Fibroblast of the aortic adventitia (primary cell): ENCODE measurements at places on chromosomes 2 and 18. TPM values are rescaled to one million over a fixed set of nuclear protein-coding genes. Genes with fewer than 3 reads are reported as not detected.

GRCh38 chr18:54515149-54515548 is 75.9 kb upstream of the DYNAP start:
- no peak for DNase-seq

Gene CYP26B1
- total RNA-seq: 2.5 and 8.6 TPM in 2 replicates

DNA sequence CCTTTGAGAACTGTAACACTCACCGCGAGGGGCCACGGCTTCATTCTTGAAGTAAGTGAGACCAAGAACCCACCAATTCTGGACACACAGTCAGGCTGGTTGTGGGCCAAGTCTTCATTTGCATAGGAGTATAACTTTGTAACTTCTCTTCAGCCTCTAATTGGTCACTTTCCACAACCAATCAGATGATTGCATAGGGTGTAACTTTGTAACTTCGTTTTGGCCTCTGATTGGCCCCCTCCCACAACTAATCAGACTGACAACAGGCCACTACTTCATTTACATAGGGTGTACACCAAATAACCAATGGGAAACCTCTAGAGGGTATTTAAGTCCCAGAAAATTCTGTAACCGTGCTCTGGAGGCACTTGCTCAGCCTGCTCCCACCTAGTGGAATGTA is 77.5 kb upstream of the TCF4 start:
- DNase-seq: no peak

GRCh38 chr18:79241755-79242154 is 154.0 kb upstream of the NFATC1 start:
- no peak for DNase-seq

- no peak for DNase-seq
Measured at GRCh38 chr2:227823922-227824321, 10.3 kb downstream of the CCL20 start.

DNA sequence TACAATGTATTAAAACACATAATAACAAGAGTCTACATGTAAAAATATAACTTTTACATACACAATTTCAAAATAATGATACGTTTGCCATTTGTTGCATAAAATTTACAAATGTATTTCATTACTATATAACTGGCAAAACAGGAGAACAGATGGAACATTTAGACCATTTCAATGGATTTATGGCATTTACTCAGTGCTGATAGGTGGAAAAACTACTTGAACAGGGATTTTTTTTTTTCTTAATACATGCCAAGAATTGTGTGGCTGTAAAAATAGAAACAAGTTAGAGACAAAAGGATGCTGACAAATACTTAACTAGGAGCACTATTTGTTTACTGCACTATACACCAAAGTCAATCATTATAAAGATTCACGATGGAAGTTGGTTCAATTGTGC is 266.8 kb upstream of the CCDC68 start:
- DNase-seq: no peak

Gene UPP2
- not detected in 2 replicates for total RNA-seq

- peak; percentile 67 for DNase-seq
Measured at GRCh38 chr2:207256476-207257207, 90.9 kb upstream of the KLF7 start.

Gene UGT1A4
- not detected in 2 replicates for total RNA-seq

DNA sequence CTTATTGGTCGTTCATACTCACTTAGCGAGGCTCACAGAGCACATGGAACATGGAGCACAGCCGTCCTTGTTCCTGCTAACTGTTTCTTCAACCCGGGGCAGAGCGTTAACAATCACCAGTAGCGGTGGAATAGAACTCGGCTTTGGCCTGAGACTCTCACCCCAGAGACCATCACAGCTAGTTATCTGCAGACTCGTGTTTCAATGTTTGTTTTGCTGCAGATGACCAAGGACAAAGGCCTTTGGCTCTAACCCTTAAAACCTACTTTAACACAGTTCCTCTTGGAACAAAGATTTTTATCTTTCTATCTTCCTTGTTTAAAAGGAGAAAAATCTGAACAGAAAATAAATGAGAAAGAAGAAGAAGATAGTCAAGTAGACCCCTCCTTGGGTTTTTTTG is 320.2 kb upstream of the UBE2E3 start:
- DNase-seq: no peak

Gene RAB3GAP1
- 80.0 and 148 TPM in 2 replicates for total RNA-seq

DNA sequence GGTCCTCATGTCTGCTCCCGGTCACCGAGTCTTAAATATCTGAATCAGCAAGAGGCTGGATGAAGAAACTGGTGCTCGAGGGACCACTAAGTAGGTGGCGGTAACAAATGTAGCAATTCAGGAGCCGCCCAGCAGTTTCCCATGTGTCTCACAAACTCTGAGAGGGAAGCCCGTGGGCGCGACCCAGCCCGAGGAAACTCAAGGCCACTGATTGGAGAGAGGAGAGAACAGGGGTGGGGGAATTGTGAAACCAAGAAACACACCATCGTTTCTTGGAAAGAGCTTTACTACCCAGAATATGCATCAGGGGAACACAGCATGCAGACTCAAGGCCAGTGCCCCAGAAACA is 10.8 kb downstream of the MLPH start:
- peak; percentile 42 for DNase-seq

Gene DSG2
- total RNA-seq: 4.2 and 5.6 TPM in 2 replicates

Gene CNTNAP5
- under 0.01 TPM in 1 of 2 replicates, not detected in the other for total RNA-seq

Gene SCN1A
- 0.09 and 0.16 TPM in 2 replicates for total RNA-seq

Gene ST6GAL2
- total RNA-seq: 0.09 and 0.16 TPM in 2 replicates

Gene MARCHF4
- total RNA-seq: 0.57 and 1.3 TPM in 2 replicates

Gene UBR3
- 29.2 and 45.5 TPM in 2 replicates for total RNA-seq

DNA sequence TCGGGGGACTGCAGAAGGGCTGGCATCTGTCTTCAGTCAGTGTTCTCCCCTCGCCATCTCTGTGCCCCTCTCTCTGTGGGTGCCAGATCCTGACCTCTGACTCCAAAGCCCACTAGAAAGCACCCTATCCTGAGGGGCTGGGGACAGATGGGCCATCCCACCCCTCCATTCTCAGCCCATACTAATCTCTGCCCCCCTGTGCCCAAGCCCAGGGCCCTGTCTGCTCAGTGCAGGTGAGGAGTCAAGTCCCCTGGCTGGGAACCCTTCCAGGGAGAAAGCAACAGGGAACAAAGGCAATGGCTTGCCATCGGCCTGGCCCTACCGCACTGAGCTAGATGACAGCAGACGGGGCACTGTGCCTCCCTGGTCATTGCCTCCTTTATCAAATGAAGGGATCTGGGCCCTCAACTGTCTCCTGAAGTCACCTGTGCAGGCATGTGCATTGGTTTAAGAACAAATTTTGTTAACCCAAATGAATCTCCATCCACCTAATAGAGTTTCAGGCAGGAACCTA is 42.7 kb upstream of the ID2 start:
- no peak for DNase-seq

DNA sequence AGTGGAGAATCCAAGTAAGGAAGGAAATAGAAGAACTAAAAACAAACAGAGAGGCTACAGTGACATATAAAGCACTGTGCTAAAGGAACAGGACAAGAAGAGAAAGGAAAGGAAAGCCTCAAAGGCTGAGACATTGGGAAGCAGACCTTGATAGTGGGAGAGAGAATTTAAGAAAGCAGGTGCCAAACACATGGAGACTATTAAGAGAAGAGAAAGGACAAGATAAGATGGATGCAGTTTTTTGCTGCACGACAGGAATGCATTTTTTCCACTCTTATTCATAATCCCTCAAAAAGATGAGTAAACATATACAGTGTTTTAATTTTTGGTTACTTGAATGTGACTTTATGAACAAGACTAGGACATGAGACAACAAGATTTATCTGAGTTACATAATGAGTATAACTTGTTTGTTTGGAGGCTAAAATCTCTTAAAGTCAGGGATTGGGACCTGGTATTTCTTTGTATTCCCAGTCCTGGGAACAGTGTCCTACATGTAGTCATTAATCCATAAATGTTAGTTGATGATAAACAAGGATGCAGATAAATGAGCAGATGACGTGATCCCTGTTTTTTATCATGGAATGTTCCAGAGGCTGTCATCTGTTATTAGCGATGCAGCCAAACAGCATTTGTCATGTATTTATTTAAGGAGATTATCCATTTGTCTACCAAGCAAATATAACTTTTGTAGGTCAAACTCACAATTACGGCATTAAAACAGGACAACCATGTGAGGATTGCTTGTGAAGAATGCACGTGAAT is 141.7 kb downstream of the DNER start:
- DNase-seq: peak; percentile 25

- no peak for DNase-seq
Measured at GRCh38 chr2:67773851-67774250, 289.0 kb downstream of the C1D start.

- DNase-seq: no peak
Measured at GRCh38 chr2:42921721-42922120, 129.3 kb upstream of the HAAO start.

GRCh38 chr2:191109888-191110287 is 40.9 kb downstream of the STAT4 start:
- no peak for DNase-seq

DNA sequence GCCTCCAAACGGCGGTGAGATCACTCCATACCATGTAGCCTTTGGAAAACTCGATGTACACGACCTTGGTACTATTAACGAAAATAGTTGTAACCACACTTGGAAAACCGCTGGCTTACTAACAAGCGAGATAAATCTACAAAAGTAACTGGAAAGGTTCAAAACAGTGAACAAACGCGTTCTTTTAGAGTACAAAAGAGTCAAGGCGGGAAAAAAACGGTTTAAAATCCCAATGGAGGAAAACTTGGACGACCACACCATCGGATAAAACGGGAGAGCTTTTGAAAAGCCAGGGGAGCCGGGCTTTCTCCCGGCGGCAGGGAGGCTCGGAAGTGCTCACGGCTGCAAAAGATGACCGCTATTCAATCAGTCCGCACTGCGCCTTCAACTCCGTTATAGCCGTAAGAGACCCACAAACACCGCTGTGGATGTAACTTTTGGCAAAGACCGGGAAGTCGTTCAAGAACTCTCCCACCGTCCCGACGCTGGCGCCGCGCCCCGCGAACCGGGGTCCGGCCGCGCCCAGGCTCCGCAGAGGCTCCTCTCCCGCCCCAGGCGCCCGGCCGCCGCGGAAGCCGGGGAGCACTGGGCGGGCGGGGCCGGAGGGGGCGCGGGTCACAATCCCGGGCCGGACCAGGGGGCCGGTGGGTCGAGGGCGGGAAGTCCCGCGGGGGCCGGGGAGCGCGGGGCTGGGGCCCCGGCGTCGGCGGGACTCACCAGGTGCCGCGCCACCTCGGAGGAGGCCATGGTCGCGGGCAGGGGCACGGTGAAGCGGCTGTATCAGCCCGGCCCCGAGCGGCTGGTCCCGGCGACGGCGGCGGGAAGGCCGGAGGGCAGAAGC is 465 bp downstream of the SEPTIN10 start:
- DNase-seq: peak; percentile 78

GRCh38 chr2:150063931-150064548 is 423.4 kb downstream of the RND3 start:
- DNase-seq: peak; percentile 6

GRCh38 chr2:55856936-55857335 is 66.6 kb downstream of the EFEMP1 start:
- peak; percentile 38 for DNase-seq

- no peak for DNase-seq
Measured at GRCh38 chr2:144469798-144470197, 50.1 kb downstream of the ZEB2 start.

Gene INHBB
- not detected in 2 replicates for total RNA-seq

Gene SERPINB12
- not detected in 2 replicates for total RNA-seq

Gene KYNU
- under 0.01 and 1.3 TPM in 2 replicates for total RNA-seq

GRCh38 chr18:78619854-78620253 is 359.8 kb upstream of the SALL3 start:
- no peak for DNase-seq

GRCh38 chr2:21466341-21466927 is 342.7 kb downstream of the TDRD15 start:
- no peak for DNase-seq

- DNase-seq: no peak
Measured at GRCh38 chr18:75551071-75551470, 123.6 kb upstream of the SMIM21 start.

GRCh38 chr2:99805930-99806476 is 316.2 kb upstream of the REV1 start:
- DNase-seq: no peak

Gene MARCO
- not detected in 2 replicates for total RNA-seq

Gene MALL
- 10.1 and 442 TPM in 2 replicates for total RNA-seq

GRCh38 chr18:74806073-74806472 is 208.4 kb downstream of the ZNF407 start:
- DNase-seq: no peak

DNA sequence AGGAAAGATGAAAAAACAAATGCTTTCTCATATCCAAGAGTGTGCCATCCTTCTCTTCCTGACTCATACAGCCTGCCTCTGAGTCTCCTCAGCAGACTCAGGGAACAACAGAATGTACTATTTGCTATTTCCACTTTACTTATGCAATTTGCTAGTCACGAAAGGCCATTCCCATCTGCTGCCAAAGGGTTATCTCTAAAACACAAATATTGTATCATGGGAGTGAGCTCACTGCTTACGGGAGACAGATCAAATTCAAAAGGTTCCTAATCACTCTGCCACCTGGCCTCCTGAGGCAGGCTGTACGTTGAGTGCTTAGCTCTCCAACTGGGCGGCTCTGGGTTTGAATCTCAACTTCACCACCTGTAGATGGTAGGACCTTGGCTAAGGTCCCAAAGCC is 92.0 kb downstream of the GAREM1 start:
- peak; percentile 78 for DNase-seq
